ENCODE measurements at places on chromosomes 11 and 22.

DNA sequence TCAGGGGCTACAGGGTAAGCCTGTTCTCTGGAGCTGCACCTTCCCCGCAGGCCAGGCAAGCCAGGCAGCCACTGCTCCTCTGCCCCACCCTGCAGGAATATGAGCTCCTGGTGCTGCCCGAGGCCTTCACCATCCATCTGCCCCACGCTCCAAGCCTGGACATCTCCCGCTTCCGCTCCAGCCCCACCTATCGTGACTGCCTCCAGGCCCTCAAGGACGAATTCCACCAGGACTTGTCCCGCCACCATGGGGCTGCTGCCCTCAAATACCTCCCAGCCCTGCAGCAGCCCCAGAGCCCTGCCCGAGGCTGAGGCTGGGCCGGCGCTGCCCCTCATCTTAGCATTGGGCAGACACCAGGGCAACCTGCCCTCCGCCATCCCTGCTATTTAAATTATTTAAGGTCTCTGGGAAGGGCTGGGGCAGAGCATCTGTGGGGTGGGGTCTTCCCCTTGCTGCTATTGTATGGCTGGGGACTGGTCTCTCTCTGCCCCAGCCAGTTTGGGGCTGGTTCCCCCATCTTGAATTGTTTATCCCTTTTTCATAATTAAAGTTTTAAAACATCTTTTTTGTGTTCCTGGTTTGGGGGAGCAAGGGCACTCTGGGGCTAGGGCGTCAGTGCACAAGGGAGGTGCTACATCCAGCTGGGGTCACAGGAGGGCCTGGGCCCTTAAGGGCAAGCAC is 6.2 kb downstream of the LARGE2 start:
- DNase-seq = no peak

GRCh38 chr11:29255401-29255800 is 761.4 kb downstream of the KCNA4 start:
- no peak for DNase-seq

DNA sequence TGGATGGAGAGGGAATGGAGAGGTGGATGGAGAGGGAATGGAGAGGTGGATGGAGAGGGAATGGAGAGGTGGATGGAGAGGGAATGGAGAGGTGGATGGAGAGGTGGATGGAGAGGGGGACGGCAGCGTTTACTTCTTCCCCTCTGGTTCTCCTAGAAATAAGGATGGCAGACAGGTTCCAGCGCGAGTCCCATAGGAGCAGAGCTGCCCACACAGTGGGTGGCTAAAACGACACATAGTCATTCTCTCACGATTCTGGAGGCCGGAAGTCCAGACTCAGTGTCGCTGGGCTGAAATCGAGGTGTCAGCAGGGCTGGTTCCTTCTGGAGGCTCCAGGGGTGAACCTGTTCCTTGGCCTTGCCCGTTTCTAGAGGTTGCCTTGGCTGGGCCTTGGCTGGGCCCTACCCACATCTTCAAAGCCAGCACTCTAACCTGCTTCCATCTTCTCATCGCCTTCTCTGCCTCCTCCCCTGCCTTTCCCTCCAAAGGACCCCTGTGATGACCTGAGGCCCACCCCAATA is 12.7 kb upstream of the CTSD start:
- no peak for DNase-seq

- no peak for DNase-seq
Measured at GRCh38 chr22:20508815-20509271, 1.4 kb downstream of the MED15 start.

GRCh38 chr11:86769219-86769618 is 31.1 kb upstream of the PRSS23 start:
- no peak for DNase-seq

DNA sequence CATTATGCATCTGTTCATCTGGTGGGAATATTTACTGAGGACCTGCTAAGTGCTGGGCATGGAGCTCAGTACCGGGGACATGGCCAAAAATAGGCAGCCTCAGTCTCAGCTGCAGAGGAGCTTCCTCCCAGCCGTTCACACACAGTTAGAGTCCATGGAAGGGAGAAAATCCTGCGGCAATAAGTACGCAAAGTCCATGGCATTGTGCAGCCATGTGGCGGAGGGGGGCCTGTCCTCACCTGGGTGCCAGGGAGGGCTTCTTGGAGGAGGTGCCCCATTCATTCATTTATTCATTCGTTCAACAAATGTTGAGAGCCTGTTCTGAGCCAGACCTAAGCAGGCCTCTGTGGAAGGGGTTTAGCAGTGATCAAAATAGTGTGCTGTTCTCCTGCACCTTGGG is 59.3 kb upstream of the ANO1 start:
- no peak for DNase-seq

GRCh38 chr22:22820626-22821025 is 67.0 kb upstream of the IGLL5 start:
- no peak for DNase-seq

- DNase-seq = no peak
Measured at GRCh38 chr11:26607725-26608506, 35.9 kb upstream of the MUC15 start.

GRCh38 chr22:29268511-29269229 is 602 bp downstream of the EWSR1 start:
- no peak for DNase-seq

DNA sequence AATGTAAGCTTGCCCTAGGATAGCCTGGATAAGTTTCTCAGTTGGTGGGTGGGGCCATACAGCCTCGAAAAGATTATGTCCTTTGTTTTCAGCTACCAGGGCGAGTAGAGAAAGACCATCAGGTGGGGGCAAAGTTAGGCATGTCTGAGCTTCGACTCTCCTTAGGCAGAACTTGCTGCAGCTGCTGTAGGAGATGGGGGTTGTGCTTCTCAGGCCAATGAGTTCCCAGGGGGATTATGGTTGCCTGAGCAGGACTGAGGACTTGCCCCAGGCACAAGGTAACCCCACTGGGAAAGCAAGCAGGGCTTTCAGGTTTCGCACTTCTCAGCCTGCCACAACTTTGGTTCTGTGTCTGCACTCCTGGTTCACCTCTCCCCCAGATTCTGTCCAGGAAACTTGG is 173.4 kb upstream of the SESN3 start:
- DNase-seq = no peak

DNA sequence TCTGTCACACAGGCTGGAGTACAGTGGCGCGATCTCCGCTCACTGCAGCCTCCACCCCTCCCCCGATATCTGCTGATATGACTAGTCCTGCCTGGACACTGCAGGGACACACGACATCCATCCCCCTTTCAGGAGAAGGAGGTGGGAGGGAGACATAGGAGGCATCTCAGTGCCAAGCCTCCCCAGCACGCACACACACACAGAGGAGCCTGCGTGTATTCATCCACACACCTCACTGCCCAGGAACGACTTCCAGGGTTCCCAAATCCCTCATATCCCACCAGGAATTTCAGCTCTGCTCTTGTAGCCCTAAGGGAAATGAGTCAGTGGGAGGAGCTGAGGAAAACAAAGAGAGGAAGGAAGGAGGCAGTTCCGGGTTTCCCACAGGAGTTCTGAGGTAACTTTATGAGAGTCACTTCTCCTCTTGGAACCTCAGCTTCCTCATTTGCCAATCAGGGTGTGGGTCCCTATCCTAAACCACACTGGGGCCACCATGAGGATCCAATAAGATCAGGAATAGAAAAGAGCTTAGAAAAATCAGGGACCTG is 37.2 kb upstream of the ACER3 start:
- DNase-seq = no peak

GRCh38 chr11:114664641-114665040 is 13.7 kb upstream of the NXPE2 start:
- DNase-seq = no peak

GRCh38 chr11:111527279-111527678 is 12.7 kb downstream of the HOATZ start:
- DNase-seq = no peak

DNA sequence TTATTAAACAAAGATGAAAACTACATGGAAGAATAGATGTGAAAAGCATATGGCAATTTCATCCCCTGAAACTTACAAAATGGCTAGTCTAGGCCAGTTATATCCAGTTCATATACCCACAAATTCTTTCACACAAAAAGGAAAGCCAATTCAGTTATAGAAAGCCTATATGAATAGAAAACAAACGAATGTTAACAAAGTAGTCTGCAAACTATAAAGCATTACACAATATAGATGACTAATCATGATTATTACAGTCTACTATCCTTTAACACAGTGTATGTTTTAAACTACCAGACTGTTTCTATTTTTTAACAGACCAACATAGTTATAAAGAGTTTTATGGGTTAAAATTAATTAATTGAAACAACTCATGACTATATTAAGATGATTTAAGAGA is 12.1 kb downstream of the DCUN1D5 start:
- DNase-seq = no peak

- no peak for DNase-seq
Measured at GRCh38 chr11:69022260-69022659, 9.2 kb upstream of the MRGPRF start.

DNA sequence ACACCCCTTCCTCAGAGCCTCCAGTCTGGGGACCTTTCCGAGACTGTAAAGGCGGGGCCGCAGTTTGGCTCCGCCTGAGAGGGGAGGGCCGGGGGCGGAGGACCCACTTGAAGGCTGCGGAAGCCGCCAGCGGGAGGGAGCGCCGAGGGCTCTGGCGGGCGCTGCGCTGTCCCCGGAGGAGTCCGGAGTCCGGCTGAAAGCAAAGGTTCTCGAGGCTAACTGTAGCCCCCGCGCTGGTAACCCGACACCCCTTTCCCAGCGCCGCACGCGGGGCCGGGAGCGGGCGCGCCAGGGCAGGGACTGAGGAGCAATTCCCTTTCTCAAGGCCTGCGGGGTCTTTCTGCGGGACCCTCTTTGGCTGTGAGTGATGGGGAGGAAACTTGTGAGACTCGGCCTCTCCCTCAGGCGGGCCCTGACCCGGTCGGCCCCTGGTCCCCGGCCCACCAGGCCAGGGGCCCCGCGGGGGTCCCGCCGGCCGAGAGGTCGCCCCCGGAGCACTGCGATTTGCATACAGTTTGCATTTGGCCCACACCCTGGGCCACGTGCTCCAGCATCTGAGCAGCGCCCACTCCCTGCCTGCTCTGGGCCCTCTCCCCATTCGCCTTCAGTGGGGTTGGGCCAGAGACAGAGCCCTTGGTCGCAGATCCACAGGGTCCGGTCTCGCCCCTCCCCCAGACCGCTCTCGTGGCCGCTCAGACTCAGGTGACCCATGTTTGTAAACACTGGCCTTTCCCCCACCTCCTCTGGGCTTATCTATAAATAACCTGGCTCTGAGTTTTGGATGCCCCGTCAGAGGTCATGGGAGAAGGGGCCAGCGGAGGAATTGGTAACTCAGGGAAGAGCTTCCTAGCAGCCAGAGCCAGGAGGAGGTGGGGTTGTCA is 519 bp upstream of the ART5 start:
- peak; percentile 23 for DNase-seq

All from AG09319 (cell line).